A673 (cell line): ENCODE measurements at places on chromosomes 4 and X.
A peak's percentile ranks its signal among the peaks of the same experiment; 100 is the strongest.

- H3K27me3 ChIP-seq = no peaks in the 10 kb centered on the region
- peak; percentile 23 for DNase-seq
- peak overlapping the region; percentile 94 for H3K27ac ChIP-seq
Measured at GRCh38 chrX:119605464-119606279, 552 bp downstream of the NKRF start.

- H3K4me1 ChIP-seq = no peaks in the 10 kb centered on the region
- no peak overlapping the region for H3K27ac ChIP-seq
- DNase-seq = no peak
- no peaks in the 10 kb centered on the region for H3K27me3 ChIP-seq
- H3K4me3 ChIP-seq = no peak overlapping the region
Measured at GRCh38 chr4:537436-538264, 38.4 kb downstream of the TMEM271 start.

DNA sequence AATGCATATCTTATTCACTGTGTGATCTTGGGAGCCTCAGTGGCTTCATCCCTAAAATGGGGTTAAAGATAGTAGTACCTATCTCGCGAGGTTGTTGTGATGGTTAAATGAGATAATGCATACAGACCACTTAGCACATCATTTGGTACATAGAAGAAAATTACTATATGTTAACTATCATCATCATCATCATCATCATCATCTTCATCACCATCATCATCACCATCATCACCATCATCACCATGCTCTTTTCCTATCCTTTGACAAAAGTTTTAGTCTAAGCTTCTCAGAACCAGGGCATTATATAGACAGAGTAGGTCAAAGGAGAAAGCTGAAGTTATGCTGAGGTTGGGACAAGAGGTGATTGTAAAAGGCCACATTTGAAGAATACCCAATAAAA, 145.0 kb downstream of the GPC3 start:
- H3K4me3 ChIP-seq = no peak overlapping the region
- DNase-seq = no peak
- H3K36me3 ChIP-seq = no peaks in the 10 kb centered on the region
- no peak overlapping the region for H3K27ac ChIP-seq

DNA sequence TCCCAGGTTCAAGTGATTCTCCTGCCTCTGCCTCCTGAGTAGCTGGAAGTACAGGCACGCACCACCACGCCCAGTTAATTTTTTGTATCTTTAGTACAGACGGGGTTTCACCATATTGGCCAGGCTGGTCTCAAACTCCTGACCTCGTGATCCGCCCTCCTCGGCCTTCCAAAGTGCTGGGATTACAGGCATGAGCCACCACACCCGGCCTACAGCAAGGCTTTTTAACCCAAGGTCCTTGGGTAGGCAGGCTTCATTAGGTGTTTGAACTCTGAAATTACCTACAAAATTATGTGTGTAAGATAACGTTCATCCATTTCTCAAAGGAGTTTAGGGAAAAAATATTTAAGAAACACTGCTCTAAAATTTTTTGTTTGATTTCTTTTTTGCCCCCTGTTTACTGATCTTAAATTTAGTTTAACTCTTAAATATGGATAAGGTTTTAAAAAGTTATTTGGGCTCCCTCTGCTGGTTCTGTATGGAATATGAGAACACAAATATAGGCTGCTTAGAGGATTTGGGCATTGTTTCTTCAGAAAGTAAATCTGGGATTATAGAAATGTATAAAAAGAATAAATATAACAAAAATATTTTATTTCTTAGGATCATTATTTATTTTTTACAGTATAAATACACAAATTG, 92.8 kb downstream of the CBR4 start:
- peaks cover 2% of the 10 kb centered on the region for H3K36me3 ChIP-seq
- peak; percentile 72 for DNase-seq
- H3K4me3 ChIP-seq = no peak overlapping the region
- no peak overlapping the region for H3K27ac ChIP-seq
- no peaks in the 10 kb centered on the region for H3K4me1 ChIP-seq

DNA sequence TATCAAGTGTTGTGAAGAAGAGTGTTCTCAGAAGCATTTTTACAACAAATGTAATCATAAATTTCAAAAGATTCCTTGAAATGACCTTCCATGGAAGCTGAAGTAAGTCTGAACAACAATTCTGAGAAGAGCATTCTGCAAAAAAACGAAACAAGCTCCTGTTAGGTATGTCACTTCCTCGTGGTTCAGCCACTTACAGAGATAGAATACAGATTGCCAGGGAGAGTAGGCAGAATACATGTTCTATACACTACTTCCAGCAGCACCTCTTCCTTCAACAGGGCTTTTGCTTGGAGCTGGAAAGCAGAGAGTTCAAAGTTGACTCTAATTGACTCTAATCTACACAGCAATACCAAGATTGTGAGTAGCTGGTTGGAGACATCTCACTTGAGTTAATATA, 274.5 kb downstream of the ADGRA3 start:
- H3K27ac ChIP-seq = no peak overlapping the region
- H3K4me3 ChIP-seq = no peak overlapping the region
- H3K36me3 ChIP-seq = no peaks in the 10 kb centered on the region

GRCh38 chr4:144647095-144647561, 1.2 kb downstream of the HHIP start:
- peak; percentile 15 for DNase-seq
- no peaks in the 10 kb centered on the region for H3K36me3 ChIP-seq
- H3K4me3 ChIP-seq = no peak overlapping the region
- peaks cover 25% of the 10 kb centered on the region for H3K4me1 ChIP-seq
- H3K27me3 ChIP-seq = peaks cover 37% of the 10 kb centered on the region
